CD4-positive, alpha-beta memory T cell (primary cell): ENCODE measurements at places on chromosomes 1 and 21. TPM values are rescaled to one million over a fixed set of nuclear protein-coding genes. Genes with fewer than 3 reads are reported as not detected.
A peak's percentile ranks its signal among the peaks of the same experiment; 100 is the strongest.

GRCh38 chr1:70093250-70093975 is 112.0 kb downstream of the LRRC40 start:
- H3K4me3 ChIP-seq: no peak overlapping the region
- H3K4me1 ChIP-seq: no peaks in the 10 kb centered on the region

DNA sequence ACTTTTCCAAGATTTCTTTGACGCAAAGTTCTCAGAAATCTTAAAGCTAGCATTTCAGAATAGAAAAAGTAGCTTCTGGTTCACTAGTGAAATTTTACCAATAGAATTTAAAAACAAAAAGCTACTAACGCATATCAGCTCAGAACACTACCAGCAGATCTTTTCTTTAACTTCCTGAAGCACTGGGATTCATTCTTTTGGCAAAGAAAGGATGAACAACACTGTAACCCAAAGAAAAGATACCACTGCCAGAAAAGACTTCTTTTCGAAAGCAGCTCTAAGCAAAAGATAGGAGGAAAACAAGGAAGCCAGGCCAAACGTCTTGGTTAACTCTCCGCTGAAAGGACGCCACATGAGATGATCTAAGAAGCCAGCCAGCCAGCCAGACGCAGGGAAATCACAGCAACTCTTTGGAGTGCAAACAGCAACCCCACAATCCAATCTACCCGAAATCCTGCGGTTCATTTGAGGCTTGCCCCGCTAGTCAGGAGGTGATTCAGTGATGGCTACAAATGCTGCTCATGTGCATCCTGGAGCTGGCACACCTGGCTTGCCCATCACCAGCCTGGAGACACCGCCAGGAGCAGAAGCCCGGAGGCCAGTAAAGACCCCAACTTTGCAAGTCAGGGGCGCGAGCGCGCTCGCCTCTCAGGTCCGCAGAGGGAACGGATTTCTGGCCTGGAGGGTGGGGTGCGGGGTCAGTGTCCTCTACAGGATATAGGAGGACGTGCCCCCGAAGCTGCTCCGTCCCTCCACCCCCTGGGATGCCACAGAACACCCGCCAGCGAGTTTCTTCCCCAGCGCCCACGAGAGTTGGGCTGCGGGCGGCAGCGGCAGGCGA is 812 bp downstream of the NBPF1 start:
- no peaks in the 10 kb centered on the region for H3K27me3 ChIP-seq
- no peak overlapping the region for H3K27ac ChIP-seq
- peaks cover under 1% of the 10 kb centered on the region for H3K36me3 ChIP-seq
- peak; percentile 25 for DNase-seq
- H3K4me1 ChIP-seq: peaks cover 23% of the 10 kb centered on the region

DNA sequence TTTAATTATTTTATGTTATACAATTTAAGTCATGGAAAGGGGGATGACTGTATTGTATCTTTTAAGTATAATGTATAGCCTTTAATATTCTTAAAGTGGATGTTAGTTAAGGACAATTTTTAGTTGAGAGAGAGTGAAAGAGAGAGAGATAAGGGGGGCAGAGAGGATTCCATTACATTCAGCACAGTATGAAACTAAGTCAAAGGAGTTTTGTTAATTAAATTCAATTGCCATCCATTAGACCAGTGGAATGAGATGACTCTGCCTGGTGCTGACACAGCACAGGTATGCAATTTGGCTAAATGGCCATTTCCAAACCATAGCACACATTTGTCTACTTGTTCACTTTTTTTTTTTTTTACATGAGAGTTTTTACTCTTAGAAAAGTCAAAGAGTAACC is 27.5 kb downstream of the NFIA start:
- H3K4me1 ChIP-seq: no peaks in the 10 kb centered on the region
- H3K4me3 ChIP-seq: no peak overlapping the region
- no peak for DNase-seq
- H3K27me3 ChIP-seq: no peaks in the 10 kb centered on the region
- H3K36me3 ChIP-seq: no peaks in the 10 kb centered on the region
- H3K27ac ChIP-seq: no peak overlapping the region

DNA sequence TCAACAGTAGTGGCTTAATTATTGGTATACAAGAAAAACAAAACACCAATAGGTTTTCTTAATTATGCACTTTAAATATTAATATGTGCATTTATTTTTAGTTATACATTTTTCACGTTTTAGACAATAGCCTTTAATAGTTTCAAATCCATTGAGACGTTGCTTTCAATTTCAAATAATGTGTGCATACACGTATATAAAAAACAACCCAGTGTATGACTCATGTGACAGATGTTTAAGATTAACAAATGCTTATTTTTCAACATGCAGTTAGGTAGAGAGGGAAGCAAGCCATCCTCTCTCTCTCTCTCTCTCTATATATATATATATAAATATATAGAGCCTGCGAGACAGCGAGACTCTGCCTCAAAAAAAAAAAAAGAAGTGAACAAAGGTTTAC is 24.3 kb downstream of the EYA3 start:
- H3K36me3 ChIP-seq: no peaks in the 10 kb centered on the region
- peaks cover 15% of the 10 kb centered on the region for H3K4me1 ChIP-seq
- no peaks in the 10 kb centered on the region for H3K27me3 ChIP-seq

DNA sequence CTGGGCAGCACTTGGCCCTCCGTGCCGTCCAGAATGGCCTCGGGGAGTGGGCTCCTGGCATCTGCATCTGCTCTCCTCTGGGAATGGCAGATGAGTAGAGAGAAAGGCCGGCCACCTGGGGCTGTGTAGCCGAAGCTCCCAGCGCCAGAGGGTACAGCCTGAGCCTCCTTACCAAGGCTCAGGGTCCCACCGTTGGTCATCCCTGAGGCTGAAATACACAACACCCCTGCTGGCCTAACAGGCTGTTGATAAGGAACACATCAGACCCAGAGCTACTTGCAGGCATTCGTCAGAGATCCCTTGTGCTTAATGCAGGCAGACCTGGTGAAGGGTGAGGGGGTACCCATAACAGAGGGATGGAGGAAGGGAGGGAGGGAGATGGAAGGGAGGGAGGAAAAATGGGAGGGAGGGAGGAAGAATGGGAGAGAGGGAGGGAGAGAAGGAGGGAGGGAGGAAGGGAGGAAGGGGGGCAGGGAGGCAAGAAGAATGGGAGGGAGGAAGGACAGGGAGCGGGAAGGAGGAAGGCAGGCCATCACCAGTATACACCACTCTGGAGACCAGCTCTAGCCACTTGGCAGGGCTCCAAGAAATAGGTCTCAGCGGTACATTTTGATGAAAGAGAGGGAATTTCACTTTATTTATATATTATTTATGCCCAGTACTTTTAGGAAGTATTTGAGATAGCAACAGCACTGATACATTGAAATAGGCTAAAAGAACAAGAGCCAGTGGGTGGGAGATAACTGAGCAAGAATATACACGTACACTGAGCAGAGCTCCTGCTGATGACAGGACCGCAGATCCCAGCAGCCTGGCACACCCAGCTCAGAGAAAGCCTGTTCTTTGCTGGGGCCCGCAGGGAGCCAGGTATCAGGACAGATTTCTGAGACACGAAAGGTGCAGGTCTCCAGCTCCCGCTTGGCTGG is 315.0 kb upstream of the VAMP3 start:
- H3K36me3 ChIP-seq: no peaks in the 10 kb centered on the region
- H3K27me3 ChIP-seq: no peaks in the 10 kb centered on the region
- no peaks in the 10 kb centered on the region for H3K4me1 ChIP-seq
- no peak for DNase-seq
- H3K4me3 ChIP-seq: no peak overlapping the region

DNA sequence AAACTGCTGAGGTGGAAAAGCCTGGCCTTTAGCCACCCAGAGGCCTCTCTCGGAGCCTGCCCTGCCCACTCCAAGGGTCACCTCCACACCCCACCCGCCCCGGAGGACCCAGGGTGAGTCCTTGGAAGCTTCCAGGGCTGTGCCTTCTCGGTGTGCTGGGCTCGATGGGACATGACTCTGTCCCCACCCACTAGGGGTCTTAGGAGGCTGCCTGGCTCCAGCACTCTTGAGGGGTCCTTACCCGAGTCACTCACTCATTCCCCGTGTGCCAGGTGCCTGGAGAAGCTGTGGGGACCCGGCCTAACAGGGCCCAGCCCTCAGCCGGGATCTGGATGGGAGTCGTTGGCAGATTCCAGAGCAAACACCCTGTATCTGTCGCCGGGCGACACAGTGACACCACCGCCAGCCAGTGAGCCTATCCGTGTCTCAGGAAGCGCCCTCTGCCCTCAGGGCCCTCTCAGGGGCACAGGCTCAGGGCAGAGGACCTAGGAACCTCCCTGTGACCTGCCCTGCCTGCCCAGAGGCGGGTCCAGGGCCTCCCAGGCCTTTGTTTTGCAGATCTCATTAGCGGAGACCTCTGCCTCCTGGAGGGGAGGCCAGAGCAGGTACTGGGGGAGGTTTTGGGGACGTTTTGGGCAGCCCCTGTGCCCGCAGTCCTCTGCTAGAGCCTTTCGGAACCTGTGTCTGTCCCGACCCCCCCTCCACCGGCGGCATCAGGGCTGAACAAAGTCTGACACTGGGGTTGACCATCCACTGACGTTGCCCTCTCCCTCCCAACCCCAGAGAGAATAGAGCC is 3.1 kb upstream of the PRKCZ start:
- H3K4me3 ChIP-seq: no peak overlapping the region
- H3K4me1 ChIP-seq: peaks cover 28% of the 10 kb centered on the region
- H3K27ac ChIP-seq: no peak overlapping the region
- no peak for DNase-seq

- H3K27ac ChIP-seq: no peak overlapping the region
- no peak overlapping the region for H3K4me3 ChIP-seq
- H3K36me3 ChIP-seq: no peaks in the 10 kb centered on the region
- H3K4me1 ChIP-seq: no peaks in the 10 kb centered on the region
These were observed 160.0 kb downstream of the PRDM2 start for GRCh38 chr1:13860031-13860430.

- no peak overlapping the region for H3K27ac ChIP-seq
- no peaks in the 10 kb centered on the region for H3K27me3 ChIP-seq
- H3K36me3 ChIP-seq: no peaks in the 10 kb centered on the region
- no peaks in the 10 kb centered on the region for H3K4me1 ChIP-seq
These were observed 26.0 kb downstream of the ADGRL4 start for GRCh38 chr1:78980511-78980910.

DNA sequence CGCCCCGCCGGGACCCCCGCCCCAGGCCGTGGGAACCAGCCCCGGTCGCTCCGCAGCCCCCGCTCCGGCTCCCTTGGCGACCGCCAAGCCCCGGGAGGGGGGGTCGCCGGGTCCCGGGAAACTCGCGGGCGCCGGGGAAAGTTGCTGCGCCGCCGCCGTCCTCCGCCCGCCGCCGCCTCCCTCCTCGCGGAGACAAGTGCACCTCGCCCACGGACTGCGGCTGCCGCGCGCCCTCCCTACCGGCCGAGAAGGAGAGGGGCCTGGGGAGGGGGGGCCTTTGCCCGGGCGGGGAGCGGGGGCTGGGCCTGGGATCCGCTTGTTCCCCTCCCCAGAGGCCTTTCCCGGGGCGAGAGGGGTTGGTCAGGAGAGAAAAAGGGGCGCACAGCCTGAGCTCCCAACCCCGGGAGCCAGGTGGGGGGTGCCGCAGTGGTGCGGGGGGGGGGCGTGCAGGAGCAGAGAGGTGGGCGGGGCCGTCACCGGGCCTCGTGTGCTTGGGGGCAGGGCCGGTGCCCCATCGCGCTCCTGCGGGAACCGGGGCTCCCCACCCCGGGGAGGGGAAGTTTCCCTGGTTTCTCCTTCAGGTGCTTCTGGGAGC is 592 bp downstream of the AGRN start:
- no peak overlapping the region for H3K27ac ChIP-seq
- DNase-seq: no peak
- no peaks in the 10 kb centered on the region for H3K36me3 ChIP-seq
- no peak overlapping the region for H3K4me3 ChIP-seq
- H3K4me1 ChIP-seq: peaks cover 10% of the 10 kb centered on the region

DNA sequence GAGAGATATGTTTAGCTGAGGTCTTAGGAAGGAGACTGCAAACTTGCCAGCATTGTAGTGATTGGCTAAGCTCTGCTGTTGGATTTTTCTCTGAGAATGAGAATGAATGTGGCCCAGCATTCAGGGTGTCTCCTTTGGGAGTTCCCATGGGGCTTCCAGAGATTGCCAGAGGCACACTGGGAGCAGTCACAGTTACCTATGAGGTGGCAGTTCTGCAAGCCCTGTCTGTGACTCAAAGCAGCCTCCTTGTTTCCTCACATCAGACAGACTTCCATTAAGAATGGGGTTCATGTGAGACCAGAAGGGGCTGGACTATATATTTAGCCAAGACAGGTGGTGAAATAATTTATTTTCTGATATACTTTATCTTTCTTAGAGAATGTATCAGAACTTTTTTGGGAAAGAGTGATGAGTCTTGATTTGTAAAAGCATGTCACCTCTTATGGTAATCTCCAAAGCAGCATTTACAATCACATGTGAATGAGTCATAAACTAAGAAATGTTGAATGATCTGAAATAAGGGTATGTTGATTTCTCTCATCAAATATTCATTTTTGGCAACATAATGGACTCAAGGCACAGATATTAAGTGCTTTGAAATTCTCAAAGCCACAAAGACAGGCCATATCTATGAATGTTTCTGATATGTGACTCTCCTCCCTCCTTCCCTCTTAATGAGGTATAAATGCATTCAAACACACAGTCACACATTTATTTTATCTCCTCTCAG is 9.5 kb upstream of the SLC19A2 start:
- no peaks in the 10 kb centered on the region for H3K36me3 ChIP-seq
- no peak for DNase-seq
- H3K4me3 ChIP-seq: no peak overlapping the region
- no peak overlapping the region for H3K27ac ChIP-seq
- H3K4me1 ChIP-seq: no peaks in the 10 kb centered on the region
- H3K27me3 ChIP-seq: no peaks in the 10 kb centered on the region

DNA sequence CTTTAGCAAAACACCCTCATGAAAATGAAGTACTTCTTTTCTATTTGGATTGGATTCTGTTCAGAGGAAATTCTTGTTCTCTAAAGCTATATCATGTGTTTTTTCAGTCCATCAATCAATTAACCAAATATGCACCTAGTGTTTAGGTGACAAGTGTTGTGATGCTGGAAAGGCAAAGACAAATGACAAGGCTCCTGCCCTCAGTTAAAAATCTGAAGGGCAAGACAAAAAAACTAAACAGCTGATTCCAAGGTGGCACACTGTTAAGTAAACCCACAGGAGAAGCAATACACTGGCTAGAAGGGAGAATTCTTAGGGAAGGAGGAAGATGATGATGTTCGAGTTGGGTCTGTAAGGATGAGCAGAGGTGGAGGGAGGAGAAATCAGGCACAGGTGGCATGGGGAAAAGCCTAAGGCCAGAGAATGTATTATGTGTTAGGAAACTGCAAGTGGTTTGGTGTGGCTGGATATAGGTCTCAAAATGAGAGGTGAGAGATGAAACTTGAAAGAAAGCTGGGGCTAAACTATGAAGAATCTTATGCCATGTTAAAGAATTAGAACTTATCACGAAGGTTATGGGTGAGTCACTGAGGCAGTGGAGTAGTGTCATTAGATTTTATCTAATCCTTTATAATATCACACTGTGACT is 51.8 kb upstream of the GFI1 start:
- no peak for DNase-seq

Gene C1QC
- not detected for polyA plus RNA-seq

Gene KIF14
- polyA plus RNA-seq: not detected

Gene CELA2A
- polyA plus RNA-seq: not detected

Gene MRPL55
- polyA plus RNA-seq: 157 TPM

Gene PRAMEF17
- polyA plus RNA-seq: not detected

Gene PLEKHM2
- 2.0 TPM for polyA plus RNA-seq

Gene FOXO6
- not detected for polyA plus RNA-seq

Gene LRRC3
- polyA plus RNA-seq: 0.61 TPM
